ENCODE measurements at places on chromosomes 7 and 10.
A peak's percentile ranks its signal among the peaks of the same experiment; 100 is the strongest.

DNA sequence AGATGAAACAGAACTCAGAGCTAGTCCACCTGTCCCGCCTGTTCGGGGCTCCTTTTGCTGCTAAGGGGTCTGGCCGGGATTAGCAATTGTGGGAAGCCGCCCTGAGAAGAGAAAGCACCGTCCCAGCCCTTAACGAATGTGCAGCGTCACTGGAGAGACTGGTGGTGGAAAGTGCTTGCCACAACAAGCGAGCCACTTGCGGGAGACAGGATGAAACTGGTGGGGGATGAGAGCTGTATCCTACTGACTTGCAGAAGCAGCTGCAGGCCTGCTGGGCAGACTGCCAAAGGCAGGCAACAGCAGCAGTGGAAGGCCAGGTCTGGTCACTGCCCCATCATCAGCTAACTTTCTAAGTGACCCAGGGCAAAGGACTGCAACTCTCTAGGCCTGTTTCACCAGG, 95.4 kb downstream of the FAM53B start:
- DNase-seq: peak; percentile 95

- DNase-seq: no peak
Measured at GRCh38 chr7:108026647-108027046, 23.7 kb upstream of the LAMB1 start.

GRCh38 chr10:129023082-129023481, 444.0 kb upstream of the MGMT start:
- DNase-seq: peak; percentile 15

DNA sequence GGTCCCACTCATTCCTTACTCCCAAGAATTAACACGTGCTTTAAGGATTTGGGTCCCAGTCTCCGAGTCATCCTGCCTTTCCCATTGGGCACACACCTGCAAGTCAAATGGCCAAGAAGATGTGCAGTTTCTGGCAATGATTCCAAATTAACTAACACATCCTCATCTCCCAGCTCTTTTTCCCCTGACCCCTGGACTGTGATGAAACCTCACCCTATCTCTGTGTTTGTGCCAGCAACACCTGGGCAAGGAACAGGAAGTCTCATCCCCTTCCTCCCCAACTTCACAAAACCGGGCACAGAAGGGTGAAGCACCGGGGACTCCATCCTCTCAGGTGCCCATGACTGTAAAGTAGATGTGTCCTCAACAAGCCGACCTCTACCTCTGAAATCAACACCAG, 54.8 kb downstream of the PLXNA4 start:
- DNase-seq: no peak

DNA sequence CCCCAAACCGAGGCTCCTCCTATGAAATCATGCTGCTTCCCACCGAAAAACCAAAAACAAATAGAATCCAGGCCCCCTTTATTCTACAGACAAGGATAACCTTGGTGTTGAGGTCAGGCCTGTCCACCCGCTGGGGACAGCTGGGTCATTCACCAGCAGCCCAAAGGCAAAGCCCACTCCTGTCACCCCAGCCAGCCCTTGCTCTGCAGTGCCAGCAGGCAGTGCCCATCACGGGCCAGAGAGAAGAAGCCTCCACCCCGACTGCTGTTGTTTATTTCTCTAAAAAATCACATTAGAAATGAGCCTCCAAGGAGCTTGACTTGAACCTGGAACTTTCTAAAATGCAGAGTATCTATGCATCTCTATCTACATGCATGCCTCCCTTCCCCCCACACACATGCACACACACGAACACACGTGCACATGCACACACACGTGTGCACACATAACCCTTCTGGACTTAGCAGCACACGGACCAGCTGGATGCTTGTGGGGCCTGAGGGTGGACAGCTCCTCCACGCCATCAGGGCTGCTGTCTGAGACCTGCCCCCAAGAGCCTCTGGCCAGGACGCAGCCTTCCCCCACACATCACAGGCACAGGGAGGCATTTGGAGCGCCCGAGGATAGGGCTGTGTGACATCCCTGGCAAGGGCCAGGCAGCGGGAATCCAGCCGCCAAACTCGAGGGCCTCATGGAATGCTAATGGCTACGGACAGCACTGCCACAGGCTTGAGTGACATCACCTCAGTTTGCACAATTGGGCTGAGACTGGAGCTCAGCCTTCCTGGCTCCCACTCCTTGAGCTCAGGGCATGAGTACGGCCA, 22.8 kb downstream of the PRKAG2 start:
- no peak for DNase-seq

- no peak for DNase-seq
Measured at GRCh38 chr7:148021507-148022045, 569.0 kb upstream of the C7orf33 start.

- DNase-seq: no peak
Measured at GRCh38 chr10:85149766-85150165, 821.4 kb downstream of the CCSER2 start.

DNA sequence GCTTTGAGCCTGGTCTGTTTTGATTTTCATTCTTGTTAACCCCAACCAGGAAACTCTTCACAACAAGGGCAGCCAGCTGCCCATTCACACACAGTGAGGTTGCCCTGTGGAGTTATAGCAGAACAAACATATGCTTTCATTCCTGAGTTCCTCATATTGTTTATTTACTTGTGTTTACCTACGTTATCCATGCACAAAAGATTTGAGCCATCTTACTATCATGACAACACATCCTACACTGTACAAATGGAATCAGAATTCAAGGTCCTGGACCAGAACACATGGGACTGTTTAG, 21.7 kb upstream of the BMPER start:
- no peak for DNase-seq

GRCh38 chr7:110854651-110855050, 236.3 kb upstream of the LRRN3 start:
- no peak for DNase-seq

GRCh38 chr10:116699471-116700150, 42.8 kb downstream of the HSPA12A start:
- DNase-seq: no peak

Measured in IMR-90 (cell line).